ENCODE measurements at places on chromosomes 13 and 19. TPM values are rescaled to one million over a fixed set of nuclear protein-coding genes. Genes with fewer than 3 reads are reported as not detected.
A peak's percentile ranks its signal among the peaks of the same experiment; 100 is the strongest.

B3GLCT gene
- 20.0 TPM for total RNA-seq

RASL11A gene
- 5.3 TPM for total RNA-seq

NXNL1 gene
- not detected for total RNA-seq

SLC46A3 gene
- 28.3 TPM for total RNA-seq

- no peak for DNase-seq
These were observed 1519.6 kb downstream of the PCDH9 start for GRCh38 chr13:65710514-65710913.

DNA sequence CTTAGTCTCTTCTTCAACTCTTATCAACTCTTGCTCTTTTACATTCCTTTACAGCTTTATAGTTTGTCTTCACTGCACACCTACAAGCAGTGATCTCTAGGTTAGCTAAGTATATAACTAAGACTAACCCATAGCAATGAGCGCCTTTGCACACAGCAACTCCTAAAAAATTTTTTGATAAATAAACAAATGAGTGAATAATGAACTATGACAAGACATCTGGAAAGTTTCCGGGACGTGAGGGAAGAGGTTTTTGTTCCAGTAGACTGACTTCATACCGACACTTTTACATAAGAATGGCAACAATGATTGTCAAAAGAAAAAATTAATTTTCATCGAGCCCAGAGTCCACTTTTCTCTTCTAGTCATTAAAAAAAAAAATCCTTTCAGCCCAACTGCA lies 98.3 kb downstream of the ELF1 start:
- DNase-seq = no peak

DNA sequence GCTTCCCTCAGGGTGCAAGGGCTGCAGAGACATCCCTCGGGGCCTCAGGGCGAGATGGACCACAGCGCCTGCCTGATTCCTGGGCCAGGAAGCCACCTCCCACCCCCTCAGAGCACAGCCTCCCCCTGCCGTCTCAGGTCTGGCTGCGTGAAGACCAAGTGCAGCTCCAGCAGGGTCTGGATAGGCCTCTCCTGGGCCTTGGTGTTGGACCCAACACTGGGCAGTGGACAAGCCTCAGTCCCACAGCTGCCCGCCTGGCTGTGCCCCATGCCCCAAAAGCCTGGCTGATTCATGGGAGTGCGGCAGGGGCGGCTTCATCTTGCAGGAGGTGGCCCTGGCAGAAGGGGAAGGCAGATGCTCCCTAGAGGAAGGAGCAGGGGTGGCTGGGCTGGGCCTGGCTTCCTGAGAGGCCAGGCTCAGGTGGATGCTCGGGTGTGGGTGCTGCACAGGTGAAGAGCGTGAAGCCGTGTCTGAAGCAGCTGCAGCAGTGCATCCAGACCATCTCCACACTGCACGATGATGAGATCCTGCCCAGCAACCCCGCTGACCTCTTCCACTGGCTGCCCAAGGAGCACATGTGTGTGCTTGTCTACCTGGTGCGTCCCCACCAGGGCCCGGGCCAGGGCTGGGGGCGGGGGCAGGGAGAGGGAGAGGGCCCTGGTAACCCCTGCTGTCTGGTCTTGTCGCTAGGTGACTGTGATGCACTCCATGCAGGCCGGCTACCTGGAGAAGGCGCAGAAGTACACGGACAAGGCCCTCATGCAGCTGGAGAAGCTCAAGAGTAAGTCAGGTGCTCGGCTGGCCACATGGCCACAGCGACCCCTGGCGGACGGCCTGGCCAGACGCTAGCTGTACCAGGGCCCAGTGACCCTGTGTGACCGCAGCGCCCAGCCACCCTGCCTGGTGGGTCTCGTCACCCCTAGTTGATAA lies 21.7 kb downstream of the MAU2 start:
- DNase-seq = peak; percentile 22

- DNase-seq = no peak
These were observed 2.8 kb upstream of the LENG1 start for GRCh38 chr19:54162241-54162805.

- no peak for DNase-seq
These were observed 1.5 kb downstream of the CCDC106 start for GRCh38 chr19:55649268-55650125.

- no peak for DNase-seq
These were observed 30.2 kb downstream of the RXFP2 start for GRCh38 chr13:31769575-31769974.

GRCh38 chr13:32124743-32125142 lies 93.2 kb downstream of the FRY start:
- no peak for DNase-seq

- peak; percentile 57 for DNase-seq
These were observed 12.2 kb downstream of the CIC start for GRCh38 chr19:42281146-42281826.

- DNase-seq = no peak
These were observed 1191.0 kb downstream of the SLITRK5 start for GRCh38 chr13:88862095-88862620.

DNA sequence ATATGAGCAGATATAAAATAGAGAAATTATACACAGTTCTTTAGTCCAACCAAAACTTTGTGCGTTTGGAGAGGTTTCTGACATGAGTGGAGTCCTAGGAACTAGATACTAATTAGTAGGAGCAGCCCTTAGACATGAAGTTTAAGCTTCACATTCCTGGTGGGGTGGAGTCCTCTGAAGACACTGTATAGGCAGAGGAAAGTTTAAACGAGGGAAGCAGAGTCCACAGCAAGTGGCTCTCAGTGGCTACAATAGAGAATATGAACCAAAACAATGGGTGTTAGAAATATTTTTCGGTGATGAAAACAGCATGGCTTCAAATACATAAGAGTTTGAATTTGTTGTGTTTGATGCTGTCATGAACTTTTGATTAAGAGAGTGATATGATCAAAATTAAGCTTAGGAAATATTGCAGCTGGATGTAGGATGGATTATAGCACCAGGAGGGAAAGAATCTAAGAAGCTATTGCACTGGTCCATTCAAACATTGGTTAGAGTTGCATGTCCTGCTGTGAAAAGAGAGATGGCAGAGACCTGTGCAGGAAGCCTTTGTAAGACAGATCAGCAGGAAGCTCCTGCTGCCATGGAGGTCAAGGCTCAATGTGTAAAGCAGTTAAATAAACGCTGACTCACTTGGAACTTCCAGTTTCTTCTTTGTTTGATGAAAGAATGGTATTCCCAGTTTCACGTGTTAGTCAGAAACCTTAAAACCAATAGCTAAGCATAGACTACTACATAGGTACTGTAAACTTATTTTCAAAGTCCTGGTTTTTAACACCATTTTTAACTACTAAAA lies 175.2 kb downstream of the TDRD3 start:
- DNase-seq = peak; percentile 74

DNA sequence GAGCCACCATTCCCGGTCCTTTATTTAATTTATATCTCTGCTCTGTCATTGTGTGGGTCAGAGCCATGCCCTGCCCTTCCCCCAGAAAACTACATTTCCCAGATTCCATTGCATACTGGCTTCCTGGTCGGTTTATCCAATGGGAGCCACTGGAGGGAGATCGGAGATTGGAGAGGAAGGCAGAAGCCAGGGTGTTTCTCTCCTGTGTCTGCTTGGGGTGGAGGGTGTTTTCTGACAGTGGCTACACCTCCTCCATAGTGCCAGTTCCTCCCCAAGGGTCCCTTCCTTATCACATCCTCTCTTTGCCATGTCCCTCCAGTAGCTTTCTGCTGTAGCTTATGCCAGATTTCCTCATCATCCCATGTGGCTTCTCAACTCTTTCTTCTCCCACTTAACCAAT lies 19.0 kb downstream of the OLFM2 start:
- peak; percentile 70 for DNase-seq

DNA sequence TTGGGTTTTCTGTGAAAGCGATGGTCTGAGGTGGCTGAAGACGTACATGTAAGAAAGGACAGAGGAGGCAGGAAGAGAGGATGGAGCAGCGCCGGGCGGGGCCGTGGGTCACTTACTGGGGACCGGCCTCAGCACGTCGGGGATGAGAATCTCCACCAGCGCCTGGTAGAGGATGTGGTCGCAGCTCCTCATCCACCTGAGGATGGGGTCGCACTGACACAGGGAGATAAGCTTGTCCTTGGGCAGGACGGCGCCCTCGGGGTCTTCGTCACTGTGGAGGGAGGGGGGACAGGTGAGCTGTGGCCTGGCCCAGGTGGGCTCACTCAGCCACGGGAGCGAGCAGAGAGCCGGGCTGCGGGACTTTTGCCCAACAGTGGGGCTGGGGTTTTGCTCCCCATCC lies 29.0 kb upstream of the RANBP3 start:
- DNase-seq = no peak

GRCh38 chr13:54016542-54016941 lies 987.9 kb downstream of the OLFM4 start:
- DNase-seq = no peak

- no peak for DNase-seq
These were observed 7.6 kb downstream of the PLD3 start for GRCh38 chr19:40355975-40356680.

DNA sequence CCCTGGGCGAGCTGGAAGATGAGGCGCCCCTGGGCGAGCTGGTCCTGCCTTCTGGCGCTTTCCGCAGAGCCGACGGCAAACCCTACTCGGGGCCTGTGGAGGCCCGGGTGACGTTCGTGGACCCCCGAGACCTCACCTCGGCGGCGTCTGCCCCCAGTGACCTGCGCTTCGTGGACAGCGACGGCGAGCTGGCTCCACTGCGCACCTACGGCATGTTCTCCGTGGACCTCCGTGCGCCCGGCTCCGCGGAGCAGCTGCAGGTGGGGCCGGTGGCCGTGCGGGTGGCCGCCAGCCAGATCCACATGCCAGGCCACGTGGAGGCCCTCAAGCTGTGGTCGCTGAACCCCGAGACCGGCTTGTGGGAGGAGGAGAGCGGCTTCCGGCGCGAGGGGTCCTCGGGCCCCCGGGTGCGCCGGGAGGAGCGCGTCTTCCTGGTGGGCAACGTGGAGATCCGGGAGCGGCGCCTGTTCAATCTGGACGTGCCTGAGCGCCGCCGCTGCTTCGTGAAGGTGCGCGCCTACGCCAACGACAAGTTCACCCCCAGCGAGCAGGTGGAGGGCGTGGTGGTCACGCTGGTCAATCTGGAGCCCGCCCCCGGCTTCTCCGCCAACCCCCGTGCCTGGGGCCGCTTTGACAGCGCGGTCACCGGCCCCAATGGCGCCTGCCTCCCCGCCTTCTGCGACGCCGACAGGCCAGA lies 6.3 kb downstream of the CILP2 start:
- DNase-seq = no peak

DNA sequence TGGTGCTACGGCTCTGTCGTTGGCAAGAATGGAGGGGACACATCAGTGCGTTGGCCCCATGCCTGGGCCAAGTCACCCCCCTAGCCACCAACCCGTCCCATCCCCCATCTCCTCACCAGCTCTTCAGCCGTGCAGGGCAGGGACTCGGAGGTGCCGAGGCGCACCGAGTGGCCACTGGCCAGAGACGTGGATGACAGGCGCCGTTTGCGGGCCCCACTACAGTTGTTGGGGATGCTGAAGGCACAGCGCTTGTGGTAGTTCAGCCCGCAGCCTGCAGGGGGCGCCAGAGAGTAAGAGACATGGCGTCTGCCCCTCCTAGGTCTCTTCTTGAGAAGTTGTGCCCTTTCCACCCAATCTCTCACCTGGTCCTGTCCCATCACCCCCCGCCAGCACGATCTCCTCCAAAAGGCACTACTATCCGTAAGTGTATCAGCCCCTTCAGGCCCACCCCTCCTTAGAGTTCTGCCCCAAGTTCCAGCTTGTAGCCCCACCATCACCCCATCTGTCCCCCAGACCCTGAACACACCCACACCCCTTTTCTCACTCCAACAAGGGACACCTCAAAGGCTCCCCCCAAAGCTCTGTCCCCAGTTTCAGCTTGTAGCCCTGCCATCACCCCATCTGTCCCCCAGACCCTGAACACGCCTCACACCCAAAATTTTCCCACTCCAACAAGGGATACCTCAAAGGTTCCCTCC lies 12.4 kb downstream of the PRKD2 start:
- no peak for DNase-seq

DNA sequence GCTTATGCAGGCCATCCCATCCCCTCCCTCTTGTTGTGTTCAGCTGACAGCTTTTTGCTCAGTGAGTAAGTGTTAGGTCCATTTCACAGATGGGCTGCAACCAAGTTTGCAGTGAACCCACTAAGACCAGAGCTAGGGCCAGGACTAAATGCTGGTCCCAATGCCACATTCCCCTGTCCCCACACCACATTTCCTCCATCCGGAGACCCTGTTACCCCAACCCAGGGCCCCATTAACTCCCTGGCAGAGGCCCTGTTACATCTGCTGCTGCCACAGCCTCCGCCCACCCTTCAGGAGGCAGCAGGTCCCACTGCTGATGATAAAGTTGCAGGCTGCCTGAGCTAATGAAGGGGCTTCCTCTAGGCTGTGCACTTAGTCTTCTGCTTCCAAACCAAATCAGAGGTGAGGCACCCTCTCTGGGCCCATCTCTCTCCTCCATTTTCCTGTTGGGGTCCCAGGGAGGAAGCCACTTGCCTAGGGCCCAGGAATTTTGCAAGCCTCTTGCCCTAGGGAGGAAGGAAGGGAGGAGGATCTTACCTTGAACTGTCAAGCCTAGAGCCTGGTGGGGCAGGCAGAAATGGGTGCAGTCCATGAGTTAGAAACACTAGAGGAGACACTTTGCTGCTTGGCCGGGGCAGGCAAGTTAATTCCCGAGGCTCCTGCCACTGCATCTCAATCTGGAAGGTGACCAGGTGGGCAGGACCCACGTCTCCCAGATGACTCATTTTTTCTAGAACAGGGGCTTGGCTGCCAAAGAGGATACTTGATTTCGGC lies 3.4 kb upstream of the USF2 start:
- no peak for DNase-seq

- DNase-seq = no peak
These were observed 40.0 kb downstream of the DZIP1 start for GRCh38 chr13:95604556-95604915.

DNA sequence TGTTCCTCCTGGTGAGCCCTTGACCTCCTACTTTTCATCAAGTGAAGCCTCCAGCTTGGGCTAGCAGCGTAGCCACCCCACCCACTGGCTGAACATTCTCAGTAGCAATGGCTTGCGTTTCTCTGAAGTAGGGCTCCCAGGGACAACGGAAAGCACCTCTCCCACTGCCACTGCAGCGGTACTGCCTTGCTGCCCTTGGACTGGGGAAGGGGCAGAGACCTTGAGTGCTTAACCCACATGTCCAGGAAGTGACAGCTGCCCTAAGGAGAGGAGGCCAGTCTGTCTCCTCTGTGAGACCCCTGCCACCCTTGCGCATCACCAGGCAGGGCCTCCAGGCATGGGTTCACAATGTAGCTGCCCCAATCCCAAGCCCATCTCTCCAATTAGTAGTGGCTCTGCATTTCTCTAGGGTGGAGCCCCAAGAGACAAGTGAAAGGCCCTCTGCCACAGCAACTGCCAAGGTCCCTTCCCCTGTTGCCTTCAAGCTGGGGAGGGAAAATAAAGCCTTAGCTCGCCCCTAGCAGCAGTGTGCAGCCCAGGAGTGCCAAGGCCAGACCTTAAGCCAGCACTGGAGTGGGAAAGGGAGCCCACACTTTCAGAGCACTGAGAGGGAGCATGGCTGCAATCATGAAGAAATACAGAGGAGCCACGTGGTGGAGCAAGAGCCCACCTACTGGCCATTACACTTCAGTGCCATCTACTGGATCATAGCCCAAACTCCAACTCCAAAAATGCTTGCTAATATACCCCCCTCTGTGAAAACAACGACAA lies 175.9 kb upstream of the TRPC4 start:
- DNase-seq = peak; percentile 26

Data from A172 (cell line).